ENCODE measurements at places on chromosomes 3 and 15.

DNA sequence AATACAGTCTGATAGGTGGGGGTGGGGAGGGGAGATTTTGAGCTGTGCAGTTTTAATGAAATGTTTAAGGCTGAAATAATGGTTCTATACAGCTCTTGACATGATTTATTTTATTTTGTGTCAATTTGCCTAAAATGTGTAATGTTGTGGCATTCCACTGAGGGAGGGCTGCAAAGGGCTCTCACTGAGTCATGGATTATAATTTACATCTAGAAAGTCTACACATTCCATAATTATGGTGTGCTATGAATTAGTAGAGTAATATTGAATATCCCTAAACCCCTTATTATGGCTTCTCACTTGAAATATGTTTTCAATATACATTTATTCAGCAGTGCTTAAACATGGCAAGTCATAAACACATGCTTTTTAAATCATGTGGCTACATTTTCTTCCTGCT, 103.9 kb downstream of the RARB start:
- no peak for DNase-seq

DNA sequence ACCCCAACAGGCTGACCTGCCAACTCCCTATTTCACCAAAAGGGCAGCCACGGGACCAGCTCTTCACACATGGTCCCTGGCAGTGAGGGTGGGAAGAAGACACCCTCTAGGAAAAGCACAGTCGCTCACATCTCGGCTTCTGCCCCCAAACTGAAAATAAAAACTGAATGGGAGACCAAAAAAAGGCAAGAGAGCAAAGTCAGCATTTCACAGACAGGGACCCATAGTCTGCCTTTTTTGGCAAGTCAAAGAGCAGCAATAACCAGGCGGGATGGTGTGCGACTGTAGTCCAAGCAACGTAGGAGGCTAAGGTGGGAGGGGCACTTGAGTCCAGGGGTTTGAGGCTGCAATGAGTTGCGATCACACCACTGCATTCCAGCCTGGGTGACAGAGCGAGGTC, 154.1 kb downstream of the ADAMTS17 start:
- no peak for DNase-seq

DNA sequence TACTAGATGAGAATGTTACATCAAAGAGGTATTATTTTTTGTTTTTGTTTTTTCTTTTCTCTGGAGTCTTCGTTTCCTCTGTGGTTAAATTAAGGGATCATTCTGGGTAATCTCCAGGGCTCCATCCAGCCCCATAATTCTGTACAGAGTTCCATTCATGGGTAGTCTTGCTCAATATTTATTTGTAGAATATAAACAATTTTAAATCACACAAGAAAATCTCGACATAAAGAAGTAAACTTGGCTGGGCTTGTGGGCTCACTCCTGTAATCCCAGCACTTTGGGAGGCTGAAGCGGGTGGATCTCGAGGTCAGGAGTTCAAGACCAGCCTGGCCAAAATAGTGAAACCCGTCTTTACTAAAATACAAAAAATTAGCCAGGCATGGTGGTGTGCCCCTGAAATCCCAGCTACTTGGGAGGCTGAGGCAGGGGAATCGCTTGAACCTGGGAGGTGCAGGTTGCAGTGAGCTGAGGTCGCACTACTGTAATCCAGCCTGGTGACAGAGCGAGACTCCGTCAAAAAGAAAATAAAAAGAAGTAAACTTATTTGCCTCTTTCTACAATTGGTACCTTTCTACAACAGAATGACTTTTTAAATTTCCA, 166.8 kb upstream of the TGFBR2 start:
- DNase-seq, result no peak

- DNase-seq, result no peak
Measured at GRCh38 chr15:29736012-29736743, 86.1 kb downstream of the TJP1 start.

- no peak for DNase-seq
Measured at GRCh38 chr3:23271876-23272741, 69.0 kb downstream of the UBE2E2 start.
